ENCODE measurements at places on chromosomes 4 and X.

DNA sequence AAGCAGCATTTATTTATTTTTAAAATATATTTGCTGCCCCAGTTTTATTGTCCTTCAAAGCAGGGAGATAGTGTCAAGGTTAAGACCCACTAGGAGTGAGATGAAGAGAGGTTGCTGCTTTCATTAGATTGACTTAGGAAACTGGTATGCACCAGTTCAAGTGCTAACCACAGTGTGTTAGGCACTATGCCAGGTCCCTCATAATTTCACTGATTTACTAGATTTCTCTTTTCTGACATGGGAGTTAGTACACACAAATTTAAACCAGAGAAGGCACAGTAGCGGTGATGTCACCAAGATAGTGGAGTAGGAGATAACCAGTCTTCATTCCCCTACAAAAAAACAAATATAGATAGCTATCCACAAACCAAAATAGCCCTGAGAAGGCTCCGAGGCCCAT lies 14.3 kb downstream of the RRAGB start:
- DNase-seq = no peak

DNA sequence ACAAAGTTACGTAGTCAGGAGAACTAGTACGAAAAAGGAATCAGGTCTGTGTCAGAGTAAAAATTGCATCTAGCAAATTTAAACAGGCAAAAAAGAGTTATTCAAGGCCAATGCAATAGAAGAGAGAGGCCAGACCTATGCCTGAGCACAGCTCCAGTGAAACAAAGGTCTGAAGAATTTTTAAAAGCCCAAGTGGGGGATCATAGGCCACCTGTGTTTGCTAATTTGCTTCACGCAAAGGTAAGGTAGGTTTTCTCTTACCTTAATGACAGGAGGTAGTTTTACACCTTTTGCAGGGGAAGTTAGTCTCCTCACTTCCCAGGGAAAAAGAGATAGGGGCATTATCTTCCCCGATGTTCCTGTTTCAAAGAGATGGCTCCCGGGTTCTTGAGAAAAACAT lies 448.6 kb upstream of the TECRL start:
- no peak for DNase-seq

DNA sequence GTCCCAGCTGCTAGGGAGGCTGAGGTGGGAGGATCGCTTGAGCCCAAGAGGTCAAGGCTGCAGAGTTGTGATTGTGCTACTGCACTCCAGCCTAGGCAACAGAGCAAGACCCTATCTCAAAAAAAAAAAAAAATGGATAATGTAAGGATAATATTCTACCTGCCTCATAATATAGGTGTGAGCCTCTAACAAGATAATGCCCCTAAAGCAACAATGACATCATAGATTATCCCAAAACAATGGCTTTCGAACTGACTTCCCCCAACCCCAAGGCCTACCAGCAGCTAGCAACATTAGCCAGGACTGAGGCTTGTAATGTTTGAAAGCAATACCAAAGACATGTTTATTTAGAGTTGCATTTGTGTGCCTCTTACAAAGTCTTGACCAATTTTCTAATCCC lies 33.9 kb upstream of the ATP6AP2 start:
- no peak for DNase-seq

DNA sequence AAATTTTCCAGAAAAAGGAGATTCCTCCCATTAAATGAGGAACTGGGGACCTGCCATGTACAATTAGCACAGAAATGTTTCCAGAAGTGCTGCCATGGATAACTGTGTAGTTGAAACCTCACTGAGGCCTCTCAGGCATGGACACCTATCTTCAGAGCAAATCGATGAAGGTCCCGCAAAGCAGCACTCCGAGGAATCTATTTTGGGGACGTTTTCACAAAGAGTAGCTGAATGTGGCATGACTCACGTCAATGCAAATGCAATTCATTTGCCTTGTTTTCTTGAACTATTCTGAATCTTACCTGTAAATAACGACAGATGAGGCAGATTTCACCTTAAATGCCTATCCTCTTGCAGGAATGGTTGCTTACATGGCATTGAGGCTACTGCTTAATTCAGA lies 87.1 kb upstream of the STS start:
- no peak for DNase-seq

GRCh38 chr4:155929833-155930232 lies 23.8 kb downstream of the CTSO start:
- DNase-seq = peak; percentile 7

DNA sequence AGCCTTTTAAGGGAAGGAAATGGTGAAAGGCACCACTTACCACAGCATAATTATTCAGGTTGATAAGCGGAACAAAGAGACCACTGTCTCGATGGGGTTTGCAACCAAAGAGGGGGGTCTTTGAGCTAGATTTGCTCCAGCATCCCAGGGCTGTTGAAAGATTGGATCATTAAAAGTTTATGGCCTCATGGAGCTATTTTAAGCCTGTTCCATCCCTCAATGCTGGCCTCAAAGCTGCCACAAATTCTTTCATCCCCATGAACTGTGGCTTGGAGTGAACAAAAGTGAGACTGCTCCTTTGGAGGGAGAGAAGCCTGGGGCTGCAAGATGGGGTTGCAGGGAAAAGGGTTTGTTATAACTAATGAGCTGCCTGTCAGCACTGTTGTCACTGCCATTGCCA lies 209.8 kb downstream of the RTL9 start:
- DNase-seq = peak; percentile 19

- DNase-seq = no peak
These were observed 220.3 kb upstream of the CTSO start for GRCh38 chr4:156173937-156174336.

DNA sequence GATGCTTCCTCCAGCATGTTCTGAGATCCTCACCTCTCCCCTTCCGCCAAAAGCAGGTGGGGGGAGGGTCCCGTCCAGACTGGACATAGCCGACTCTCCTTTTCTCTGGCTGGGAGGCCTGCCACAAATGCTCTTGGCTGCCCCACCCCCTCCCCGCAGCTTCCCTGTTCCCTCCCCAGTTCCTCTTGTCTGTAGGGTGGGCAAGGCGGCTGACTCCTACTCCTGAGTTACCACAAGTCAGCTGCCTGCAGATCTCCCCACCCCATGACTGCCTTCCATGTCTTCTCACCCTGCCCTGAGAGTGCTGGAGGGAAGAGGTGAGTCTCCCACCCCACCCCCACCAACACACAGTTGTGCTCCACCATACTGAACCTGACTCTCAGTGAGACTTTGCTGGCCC lies 2.9 kb downstream of the ATP6AP1 start:
- DNase-seq = peak; percentile 39

- no peak for DNase-seq
These were observed 105.8 kb downstream of the FAT4 start for GRCh38 chr4:125420526-125420925.

GRCh38 chrX:3549411-3549911 lies 164.0 kb downstream of the PRKX start:
- DNase-seq = no peak

- no peak for DNase-seq
These were observed 176.4 kb downstream of the NLGN4X start for GRCh38 chrX:6052111-6052745.

DNA sequence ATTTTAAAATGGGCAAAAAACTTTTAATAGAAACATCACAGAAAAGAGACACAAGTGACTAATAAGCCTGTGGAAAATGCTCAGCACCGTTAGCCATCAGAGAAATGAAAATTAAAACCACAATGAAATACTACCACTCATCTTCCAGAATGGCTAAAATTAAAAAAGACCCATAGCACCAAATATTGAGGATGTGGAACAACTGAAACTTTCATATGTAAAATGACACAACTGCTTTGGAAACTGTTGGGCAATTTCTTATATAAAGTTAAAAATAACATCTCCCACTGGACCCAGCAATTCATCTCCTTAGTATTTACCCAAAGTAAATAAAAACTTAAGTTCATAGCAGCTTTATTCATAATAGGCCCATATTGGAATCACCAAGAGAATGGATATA lies 94.2 kb downstream of the TENM3 start:
- DNase-seq = no peak
